ENCODE measurements at places on chromosomes 6 and 20. TPM values are rescaled to one million over a fixed set of nuclear protein-coding genes. Genes with fewer than 3 reads are reported as not detected.

GRCh38 chr6:72826037-72826436, 204.2 kb downstream of the KCNQ5 start:
- H3K27ac ChIP-seq: no peak overlapping the region
- H3K36me3 ChIP-seq: no peaks in the 10 kb centered on the region
- no peaks in the 10 kb centered on the region for H3K4me1 ChIP-seq
- DNase-seq: no peak
- H3K4me3 ChIP-seq: no peak overlapping the region
- no peaks in the 10 kb centered on the region for H3K27me3 ChIP-seq

- H3K36me3 ChIP-seq: peaks cover 99% of the 10 kb centered on the region
- no peaks in the 10 kb centered on the region for H3K4me1 ChIP-seq
- no peaks in the 10 kb centered on the region for H3K27me3 ChIP-seq
- H3K27ac ChIP-seq: no peak overlapping the region
- no peak overlapping the region for H3K4me3 ChIP-seq
Observed at GRCh38 chr20:63592661-63593060, 18.6 kb upstream of the HELZ2 start.

GRCh38 chr20:51758978-51759544, 9.1 kb downstream of the ATP9A start:
- H3K27ac ChIP-seq: no peak overlapping the region
- no peak overlapping the region for H3K4me3 ChIP-seq
- H3K27me3 ChIP-seq: no peaks in the 10 kb centered on the region
- peaks cover 38% of the 10 kb centered on the region for H3K4me1 ChIP-seq
- H3K36me3 ChIP-seq: no peaks in the 10 kb centered on the region
- no peak for DNase-seq

DNA sequence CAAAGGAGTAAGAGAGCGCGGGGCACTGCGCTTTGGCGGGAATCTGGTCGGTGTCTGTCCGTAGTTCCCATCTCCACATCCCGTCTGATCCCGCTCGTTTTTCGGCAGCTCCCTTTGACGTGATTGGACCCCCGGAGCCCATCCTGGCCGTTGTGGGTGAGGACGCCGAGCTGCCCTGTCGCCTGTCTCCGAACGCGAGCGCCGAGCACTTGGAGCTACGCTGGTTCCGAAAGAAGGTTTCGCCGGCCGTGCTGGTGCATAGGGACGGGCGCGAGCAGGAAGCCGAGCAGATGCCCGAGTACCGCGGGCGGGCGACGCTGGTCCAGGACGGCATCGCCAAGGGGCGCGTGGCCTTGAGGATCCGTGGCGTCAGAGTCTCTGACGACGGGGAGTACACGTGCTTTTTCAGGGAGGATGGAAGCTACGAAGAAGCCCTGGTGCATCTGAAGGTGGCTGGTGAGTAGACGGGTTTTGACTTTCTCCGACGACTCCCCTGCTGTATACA, 1.4 kb downstream of the BTN1A1 start:
- H3K27ac ChIP-seq: no peak overlapping the region
- H3K27me3 ChIP-seq: peaks cover 47% of the 10 kb centered on the region
- no peak for DNase-seq
- no peaks in the 10 kb centered on the region for H3K36me3 ChIP-seq
- peaks cover 13% of the 10 kb centered on the region for H3K4me1 ChIP-seq
- H3K4me3 ChIP-seq: peak overlapping the region; percentile 64

- peaks cover 11% of the 10 kb centered on the region for H3K4me1 ChIP-seq
- no peak overlapping the region for H3K4me3 ChIP-seq
- no peak for DNase-seq
- no peaks in the 10 kb centered on the region for H3K27me3 ChIP-seq
- H3K36me3 ChIP-seq: no peaks in the 10 kb centered on the region
- H3K27ac ChIP-seq: peak overlapping the region; percentile 15
Observed at GRCh38 chr6:140320081-140321080, 945.9 kb upstream of the CITED2 start.

GRCh38 chr6:6975459-6976111, 132.2 kb upstream of the RREB1 start:
- no peak for DNase-seq
- no peak overlapping the region for H3K4me3 ChIP-seq
- no peaks in the 10 kb centered on the region for H3K27me3 ChIP-seq
- H3K36me3 ChIP-seq: no peaks in the 10 kb centered on the region

DNA sequence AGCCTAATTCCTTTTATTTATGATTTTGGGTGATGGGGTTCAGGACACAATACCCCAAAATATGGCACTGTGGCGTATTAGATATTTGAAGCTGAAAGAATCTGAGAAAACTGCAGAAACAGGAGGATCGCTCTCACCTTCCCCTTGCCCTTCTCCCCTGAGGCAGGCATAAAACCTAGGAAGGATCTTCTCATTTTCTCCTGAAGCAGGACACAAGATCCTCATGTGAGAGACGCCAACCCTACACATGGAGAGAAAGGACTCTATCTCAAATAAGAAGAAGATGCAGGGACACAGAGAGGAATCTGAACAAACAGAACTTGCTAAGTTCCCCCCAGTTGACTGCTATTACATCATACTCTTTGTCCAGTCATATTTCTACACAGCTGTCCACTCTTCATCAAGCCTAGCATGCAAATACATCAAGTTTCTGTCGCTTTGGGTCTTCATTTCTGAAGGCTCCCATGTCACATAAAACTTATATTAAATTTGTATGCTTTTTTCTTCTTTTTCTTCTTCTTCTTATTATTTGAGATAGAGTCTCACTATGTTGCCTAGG, 109.0 kb downstream of the DTNBP1 start:
- H3K4me3 ChIP-seq: no peak overlapping the region
- H3K27ac ChIP-seq: no peak overlapping the region
- peaks cover 16% of the 10 kb centered on the region for H3K4me1 ChIP-seq
- no peak for DNase-seq
- H3K36me3 ChIP-seq: no peaks in the 10 kb centered on the region

DNA sequence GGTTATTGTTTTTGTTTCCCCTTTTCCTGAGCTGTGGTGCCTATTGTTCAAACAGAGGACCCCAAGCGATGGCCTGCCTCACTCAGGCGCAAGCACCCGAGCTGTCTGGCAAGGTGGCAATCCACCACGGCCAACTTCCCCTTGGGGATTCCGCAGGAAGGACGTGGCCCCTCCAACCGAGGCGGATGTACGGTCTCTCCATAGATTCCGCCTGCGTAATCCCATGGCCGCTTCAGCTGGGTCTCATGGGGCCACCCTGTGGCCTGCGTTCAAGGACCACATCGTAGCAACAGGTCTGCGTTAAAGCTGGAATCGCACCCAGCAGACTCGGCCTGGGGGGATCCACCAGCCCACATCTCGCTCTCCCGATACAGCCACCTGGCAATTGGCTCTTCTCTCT, 79.9 kb downstream of the CEBPB start:
- H3K36me3 ChIP-seq: no peaks in the 10 kb centered on the region
- H3K4me3 ChIP-seq: no peak overlapping the region
- no peaks in the 10 kb centered on the region for H3K27me3 ChIP-seq
- peak overlapping the region; percentile 19 for H3K27ac ChIP-seq
- DNase-seq: no peak

DNA sequence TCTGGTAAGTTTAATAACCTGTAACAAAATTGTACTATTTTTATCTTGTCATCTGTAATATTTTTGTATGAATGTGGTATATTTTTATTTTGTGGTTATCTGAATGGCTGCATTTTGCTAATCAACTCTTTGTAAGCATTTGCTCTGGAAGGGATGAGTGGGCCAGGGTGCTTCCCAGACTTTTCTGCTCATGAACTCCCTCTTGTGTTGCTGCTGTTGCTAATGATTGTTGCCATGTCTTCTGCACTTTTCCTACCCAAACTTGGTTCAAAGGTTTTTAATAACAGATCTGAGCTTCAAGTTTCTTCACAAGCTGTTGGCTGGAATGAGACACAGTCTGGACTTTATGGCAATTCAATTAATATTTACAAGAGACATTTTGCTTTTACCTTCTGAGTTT, 1005.7 kb downstream of the HACE1 start:
- no peak overlapping the region for H3K4me3 ChIP-seq
- H3K4me1 ChIP-seq: no peaks in the 10 kb centered on the region
- no peak for DNase-seq
- H3K27me3 ChIP-seq: no peaks in the 10 kb centered on the region
- no peak overlapping the region for H3K27ac ChIP-seq

DNA sequence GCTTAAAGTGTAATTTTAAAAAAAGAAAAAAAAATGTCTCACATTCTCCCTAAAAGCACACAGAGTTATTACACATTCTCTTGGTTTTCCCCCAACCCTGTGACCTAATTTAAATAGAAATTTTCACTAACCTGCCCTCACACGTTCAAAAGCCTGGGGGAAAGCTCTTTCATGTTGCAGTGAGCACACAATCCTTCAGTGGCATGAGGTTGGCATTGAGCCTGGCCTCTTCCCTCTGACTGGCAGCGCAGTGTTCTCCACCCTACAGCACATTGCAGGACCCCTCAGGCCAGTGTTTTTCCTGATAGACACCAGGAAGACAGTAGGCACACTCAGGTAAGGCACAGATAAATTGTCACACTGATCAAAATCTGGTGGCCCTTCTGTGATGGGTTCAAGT, 34.1 kb downstream of the TNFRSF21 start:
- no peaks in the 10 kb centered on the region for H3K27me3 ChIP-seq
- no peak for DNase-seq
- H3K27ac ChIP-seq: no peak overlapping the region

- no peaks in the 10 kb centered on the region for H3K4me1 ChIP-seq
- no peaks in the 10 kb centered on the region for H3K27me3 ChIP-seq
- H3K27ac ChIP-seq: no peak overlapping the region
- H3K36me3 ChIP-seq: no peaks in the 10 kb centered on the region
- DNase-seq: no peak
- H3K4me3 ChIP-seq: no peak overlapping the region
Observed at GRCh38 chr6:98382246-98382645, 452.1 kb upstream of the POU3F2 start.

- no peak for DNase-seq
- no peak overlapping the region for H3K4me3 ChIP-seq
- H3K4me1 ChIP-seq: no peaks in the 10 kb centered on the region
- no peaks in the 10 kb centered on the region for H3K36me3 ChIP-seq
- no peaks in the 10 kb centered on the region for H3K27me3 ChIP-seq
- no peak overlapping the region for H3K27ac ChIP-seq
Observed at GRCh38 chr6:46078294-46078693, 51.5 kb upstream of the ENPP4 start.

- no peaks in the 10 kb centered on the region for H3K36me3 ChIP-seq
- H3K27me3 ChIP-seq: no peaks in the 10 kb centered on the region
- H3K4me3 ChIP-seq: no peak overlapping the region
- H3K4me1 ChIP-seq: no peaks in the 10 kb centered on the region
Observed at GRCh38 chr6:86147859-86148258, 505.2 kb upstream of the SYNCRIP start.

DNA sequence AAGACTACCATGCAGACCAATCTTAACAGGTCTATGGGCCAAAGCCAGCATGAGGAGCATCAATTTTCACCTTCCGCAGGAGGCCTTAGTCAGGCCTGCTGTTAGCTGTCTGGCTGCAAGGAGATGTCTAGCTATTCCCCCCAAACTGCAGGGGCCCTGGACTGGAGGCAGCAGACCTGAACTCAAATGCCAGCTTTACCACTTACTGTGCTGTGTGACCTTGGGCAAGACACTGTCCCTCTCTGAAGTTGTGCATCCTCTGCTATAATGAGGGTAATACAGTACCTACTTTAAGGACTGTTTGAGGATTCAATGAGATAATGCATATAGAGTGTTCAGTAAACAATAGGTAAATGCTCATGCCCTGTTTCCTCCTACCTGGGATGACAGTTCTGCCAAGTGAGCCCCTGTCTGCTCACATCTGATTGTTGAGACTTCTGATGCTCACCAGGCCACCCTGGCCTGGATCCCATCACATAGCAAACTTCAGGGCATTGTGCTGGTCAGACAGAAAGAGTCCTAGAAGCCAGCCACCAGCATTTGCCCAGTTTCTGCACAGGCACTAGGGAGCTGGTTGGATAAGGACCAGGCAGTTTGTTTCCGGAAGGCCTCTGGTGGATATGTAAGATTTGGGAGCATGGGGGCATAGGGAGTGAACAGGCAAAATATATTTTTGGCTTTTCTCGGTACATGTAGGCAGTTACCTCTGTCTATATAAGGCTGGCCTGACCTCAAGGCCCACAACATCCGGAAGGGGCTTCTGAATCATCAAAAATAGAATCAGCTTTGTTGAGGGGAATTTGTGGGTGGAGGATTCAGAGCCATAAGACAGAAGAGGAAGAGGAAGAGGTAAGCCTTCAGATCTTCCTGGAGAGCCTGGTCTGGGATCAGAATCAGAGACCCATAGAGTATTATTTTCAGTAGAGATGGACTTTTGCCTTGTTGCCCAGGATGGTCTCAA, 2.3 kb upstream of the OCSTAMP start:
- no peak for DNase-seq
- no peaks in the 10 kb centered on the region for H3K36me3 ChIP-seq
- H3K4me3 ChIP-seq: no peak overlapping the region
- H3K27me3 ChIP-seq: no peaks in the 10 kb centered on the region
- H3K4me1 ChIP-seq: no peaks in the 10 kb centered on the region

Gene ZC2HC1B
- not detected for total RNA-seq

Gene RIMS1
- 2.0 TPM for total RNA-seq

All from esophagus squamous epithelium (tissue), 5 donors.